Activated CD8-positive, alpha-beta memory T cell treated with anti-CD3 and anti-CD28 coated beads for 1 hour (primary cell): ENCODE measurements at places on chromosomes 1 and 21.

- DNase-seq, result no peak
These were observed 36.8 kb downstream of the RAB3GAP2 start for GRCh38 chr1:220235462-220235861.

- no peak for DNase-seq
These were observed 30.5 kb upstream of the POFUT2 start for GRCh38 chr21:45318146-45318555.

DNA sequence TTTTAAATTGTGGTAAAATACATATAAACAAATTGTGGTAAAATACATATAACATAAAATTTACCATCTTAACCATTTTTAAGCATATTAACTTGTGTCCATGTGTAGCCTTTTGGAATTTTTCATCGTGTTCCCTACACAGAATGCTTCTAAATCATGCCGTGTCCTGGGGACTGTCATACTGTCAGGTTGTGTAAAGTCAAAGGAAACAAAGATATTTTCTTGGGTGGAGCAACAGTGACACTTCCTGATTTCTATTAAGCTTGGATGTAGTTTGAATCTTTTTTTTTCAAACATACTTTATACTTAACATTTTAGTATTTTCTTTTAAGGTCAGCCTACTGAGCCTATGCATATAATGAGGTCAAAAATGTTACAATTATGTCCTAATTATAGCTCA lies 32.3 kb downstream of the DOP1B start:
- no peak for DNase-seq

DNA sequence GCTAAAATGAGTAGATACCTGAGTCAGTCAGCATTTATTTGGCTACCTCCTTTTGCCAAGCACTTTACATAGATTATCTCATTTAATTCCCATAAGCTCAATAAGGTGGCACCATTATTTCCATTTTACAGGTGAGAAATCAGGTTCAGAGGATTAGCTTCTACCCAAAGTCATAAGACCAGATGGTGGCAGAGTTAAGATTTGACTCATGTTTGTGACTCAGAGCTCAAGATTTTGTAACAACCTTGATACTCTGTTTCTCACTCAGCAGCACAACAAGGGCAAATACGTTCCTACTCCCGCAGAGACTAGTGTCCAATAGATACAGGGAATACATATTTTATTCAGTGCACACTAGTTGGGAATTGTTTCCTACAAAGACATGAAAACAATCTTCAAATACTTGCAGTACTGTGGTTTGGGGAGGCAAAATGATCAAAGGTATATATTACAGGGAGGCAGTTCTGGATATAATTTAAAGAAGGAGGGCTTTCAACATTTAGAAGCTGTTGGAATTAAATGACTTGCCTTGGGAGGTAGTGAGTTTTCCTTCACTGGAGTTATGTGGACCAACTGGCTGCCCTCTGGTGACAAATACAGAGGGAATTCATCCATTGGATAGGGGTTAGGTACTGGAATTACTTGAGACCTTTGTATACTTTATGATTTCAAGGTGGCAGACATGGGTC lies 3.6 kb downstream of the LEPR start:
- no peak for DNase-seq

- no peak for DNase-seq
These were observed 49.8 kb upstream of the IKBKE start for GRCh38 chr1:206420471-206420870.

- DNase-seq, result no peak
These were observed 13.2 kb upstream of the CSF1 start for GRCh38 chr1:109897259-109897955.

- no peak for DNase-seq
These were observed 10.8 kb downstream of the NGF start for GRCh38 chr1:115327270-115327669.

- DNase-seq, result no peak
These were observed 12.8 kb downstream of the ZDHHC18 start for GRCh38 chr1:26839339-26839722.

- DNase-seq, result no peak
These were observed 22.5 kb upstream of the GPR157 start for GRCh38 chr1:9151328-9151860.

GRCh38 chr1:215279682-215280081 lies 197.1 kb downstream of the KCNK2 start:
- DNase-seq, result no peak

DNA sequence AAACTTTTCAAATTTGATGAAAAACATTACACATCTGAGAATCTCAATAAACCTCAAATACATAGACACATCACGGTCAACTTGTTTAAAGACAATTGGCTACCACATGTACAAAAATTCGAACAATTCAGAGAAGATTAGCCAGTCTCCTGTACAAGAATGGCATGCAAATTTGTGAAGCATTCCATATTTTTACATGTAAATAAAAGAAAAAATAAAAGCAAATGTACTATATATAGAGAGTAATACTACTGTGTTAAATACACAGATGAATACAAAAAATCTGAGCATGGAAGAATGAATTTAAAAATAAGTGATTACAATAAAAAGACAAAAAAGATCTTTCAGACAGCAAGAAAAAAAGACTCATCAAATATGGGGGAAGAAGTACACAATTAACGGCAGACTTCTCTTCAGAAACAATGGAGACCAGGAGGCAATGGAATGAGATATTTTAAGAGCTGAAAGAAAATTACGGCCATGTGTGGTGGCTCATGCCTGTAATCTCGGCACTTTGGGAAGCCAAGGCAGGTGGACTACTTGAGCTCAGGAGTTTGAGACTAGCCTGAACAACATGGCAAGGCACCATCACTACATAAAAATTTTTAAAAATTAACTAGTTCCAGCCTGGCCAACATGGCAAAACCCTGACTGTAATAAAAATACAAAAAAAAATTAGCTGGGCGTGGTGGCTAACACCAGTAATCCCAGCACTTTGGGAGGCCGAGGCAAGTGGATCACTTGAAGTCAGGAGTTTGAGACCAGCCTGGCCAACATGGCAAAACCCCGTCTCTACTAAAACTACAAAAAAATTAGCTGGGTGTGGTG lies 23.2 kb downstream of the HAX1 start:
- no peak for DNase-seq

DNA sequence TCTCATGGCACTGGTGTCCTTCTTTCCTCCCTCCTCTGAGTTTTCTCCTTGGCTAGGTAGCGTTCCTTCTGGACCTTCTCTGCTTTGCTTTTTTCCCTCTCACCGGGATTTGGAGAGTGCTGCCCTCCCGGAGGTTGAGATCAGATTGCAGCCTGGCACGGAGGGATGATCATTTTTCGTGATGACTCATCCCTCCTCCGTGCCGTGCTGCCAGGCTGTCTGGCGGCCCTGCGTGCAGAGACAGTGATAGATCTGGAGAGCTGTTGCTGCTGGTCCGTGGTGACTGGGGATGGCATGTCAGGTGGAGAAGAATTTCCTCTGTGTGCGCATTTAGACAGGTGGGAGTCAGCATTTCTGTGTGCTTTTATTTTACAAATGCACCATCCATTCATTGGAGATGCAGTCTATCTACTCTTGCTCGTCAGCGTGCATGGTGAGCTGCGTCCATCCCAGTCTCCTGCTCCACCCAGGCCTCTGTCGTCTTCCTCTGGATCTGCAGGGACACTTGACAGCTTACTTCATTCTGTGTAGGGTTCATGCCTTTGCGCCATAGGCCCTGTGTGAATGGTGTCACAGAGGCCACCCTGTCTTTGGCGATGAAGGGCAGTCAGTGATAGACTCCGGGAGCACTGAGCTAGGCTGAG lies 104.4 kb downstream of the PCBP3 start:
- no peak for DNase-seq

- DNase-seq, result no peak
These were observed 1.7 kb downstream of the FAM78B start for GRCh38 chr1:166164995-166165660.

DNA sequence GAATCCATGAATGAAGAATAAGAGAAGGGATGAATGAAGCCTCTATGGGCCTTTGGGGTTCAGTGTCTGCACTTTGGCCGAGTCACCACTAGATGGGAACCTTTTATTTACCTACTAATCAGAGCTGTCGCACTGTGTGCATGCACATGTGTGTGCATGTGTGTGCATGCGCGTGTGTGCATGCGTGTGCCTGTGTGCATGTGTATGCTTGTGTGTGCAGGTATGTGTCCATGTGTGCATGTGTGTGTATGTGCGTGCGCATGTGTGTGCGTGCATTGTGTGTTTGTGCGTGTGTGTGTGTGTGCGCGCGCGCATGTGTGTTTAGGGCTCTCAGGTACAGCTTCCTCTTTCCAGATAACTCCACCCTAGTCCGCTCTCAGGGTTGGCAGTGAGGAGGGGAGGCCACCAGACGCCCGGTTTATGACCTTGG lies 20.4 kb upstream of the UBXN10 start:
- DNase-seq, result no peak

DNA sequence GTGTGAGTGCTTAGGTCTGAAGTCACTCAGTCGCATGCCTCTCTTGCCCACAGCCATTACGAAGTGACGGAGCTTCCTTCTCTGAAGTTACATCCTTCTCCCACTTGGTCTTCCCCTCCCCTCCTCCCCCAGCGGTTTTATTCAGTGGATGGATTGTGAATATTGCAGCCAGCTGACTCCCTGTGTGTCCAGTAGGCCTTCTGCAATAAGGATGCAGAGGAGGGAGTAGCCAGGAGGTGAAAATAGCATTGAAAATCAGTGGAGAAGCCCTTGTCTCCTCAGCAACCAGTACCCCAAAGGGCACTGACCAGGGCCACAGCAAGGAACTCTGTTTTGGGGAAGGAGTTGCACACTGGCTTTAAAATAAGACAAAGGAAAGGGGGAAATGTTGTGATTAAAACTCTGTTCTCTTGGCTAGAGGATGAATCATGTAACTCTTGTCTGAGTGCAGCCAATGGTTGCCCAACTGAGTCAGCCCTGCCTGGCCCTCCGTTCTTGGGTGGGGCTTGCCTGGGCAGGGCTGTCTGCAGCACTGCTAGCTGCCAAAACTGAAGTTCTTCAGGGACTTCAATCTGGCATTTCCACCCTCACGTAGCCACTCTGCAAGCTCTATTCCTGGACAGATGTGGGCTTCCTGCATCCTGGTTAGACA lies 4.3 kb downstream of the S100A10 start:
- DNase-seq, result no peak

GRCh38 chr1:40257313-40257687 lies 736 bp upstream of the ZMPSTE24 start:
- no peak for DNase-seq

DNA sequence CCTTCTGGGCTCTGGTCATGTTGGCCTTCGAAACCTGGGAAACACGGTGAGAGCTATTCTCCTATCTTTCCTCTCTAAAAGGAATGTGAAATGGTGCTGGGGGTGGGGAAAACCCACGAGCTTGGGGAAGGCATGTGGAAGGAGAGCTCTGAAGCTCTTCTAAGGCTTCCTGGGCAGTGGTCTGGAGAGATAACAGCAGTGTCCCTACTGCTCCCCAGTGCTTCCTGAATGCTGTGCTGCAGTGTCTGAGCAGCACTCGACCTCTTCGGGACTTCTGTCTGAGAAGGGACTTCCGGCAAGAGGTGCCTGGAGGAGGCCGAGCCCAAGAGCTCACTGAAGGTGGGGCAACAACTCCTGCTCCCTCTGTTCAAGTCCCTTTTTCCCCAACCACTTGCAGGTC lies 2.8 kb downstream of the USP21 start:
- no peak for DNase-seq

DNA sequence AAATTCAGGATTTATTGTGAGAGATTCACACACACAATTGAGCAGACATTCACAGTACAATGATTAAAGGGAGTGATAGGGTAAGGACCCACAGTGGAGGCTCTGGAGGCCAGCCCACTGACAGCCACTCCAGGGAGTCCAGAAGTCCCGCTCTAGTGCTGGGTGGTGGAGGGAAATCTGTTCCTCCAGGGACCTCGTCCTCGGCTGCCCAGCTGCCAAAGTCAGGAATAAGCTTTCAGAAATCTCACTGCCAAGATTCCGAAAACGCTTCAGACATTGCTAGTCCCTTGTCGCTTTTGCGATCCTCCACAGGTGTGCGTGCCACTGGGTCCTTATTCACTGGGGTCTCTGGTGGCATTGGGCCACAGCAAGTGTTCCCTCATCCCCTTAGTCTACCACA lies 2.3 kb downstream of the MX1 start:
- no peak for DNase-seq

GRCh38 chr1:63914706-63915105 lies 140.9 kb downstream of the ROR1 start:
- no peak for DNase-seq

GRCh38 chr1:213244664-213245091 lies 193.6 kb downstream of the RPS6KC1 start:
- no peak for DNase-seq

DNA sequence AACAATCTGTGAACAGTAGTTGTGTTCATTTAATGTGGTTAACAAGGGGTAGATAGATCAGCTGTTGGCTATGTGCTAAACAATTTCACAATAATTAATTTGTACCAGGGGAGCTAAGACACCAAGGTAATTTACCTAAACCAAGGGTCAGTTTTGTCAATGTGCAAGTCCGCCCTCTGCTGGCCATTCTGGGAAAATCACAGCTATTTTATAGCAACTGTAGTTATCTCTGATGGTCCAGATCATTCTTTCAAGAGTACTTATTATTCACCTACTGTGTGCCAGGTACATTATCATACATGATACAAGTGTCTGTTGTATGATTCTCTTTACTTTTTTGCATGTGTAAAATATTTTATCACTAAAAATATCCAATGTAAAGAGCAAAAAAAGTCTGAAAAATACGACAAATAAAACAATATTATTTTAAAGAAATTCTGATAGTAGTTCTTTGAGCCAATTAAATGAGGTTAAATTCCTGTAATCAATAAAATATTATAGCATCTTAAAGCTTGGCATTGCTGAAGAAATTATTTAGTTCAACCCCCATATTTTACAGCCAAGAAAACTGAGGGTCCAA lies 312.3 kb upstream of the FAM78B start:
- peak; percentile 25 for DNase-seq

- DNase-seq, result no peak
These were observed 394.4 kb downstream of the PTPRU start for GRCh38 chr1:29630756-29631155.

DNA sequence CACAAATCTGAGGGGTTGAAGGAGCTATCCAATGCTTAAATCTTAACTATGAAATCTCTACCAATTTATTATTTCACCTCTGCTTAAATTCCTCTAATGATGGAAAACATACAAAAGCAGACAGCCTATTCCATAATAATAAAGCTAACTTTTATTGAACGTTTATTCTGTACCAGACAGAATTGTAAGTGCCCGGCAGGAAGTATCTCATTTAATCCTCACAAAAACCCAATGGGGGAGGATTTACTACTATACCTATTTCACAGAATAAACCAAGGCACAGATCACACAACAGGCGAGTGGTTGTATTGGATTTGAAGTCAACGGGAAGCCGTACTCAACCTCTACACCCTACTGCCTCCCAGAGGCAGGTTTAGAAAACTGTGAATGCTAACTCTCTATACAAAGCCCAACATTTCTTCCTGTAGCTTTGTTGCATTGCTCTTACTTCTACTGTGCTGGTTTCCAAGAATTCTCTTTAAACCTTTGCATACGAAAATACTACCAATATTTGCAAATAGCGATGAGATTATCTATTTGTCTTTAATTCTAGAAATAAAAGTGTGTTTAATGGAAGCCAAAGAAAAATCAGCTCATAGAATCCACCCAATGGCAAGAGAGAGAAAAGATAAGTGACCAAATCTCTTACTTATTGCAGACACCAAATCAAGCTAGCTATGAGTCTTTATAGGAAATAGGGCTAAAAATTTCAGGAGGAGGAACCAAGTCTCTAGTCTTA lies 33.5 kb upstream of the C1orf53 start:
- DNase-seq, result peak; percentile 8
